Upper lobe of right lung (tissue), 1 donor: ENCODE measurements at places on chromosomes 2 and 18.

- DNase-seq = no peak
Observed at GRCh38 chr2:16678964-16679363, 13.3 kb upstream of the CYRIA start.

DNA sequence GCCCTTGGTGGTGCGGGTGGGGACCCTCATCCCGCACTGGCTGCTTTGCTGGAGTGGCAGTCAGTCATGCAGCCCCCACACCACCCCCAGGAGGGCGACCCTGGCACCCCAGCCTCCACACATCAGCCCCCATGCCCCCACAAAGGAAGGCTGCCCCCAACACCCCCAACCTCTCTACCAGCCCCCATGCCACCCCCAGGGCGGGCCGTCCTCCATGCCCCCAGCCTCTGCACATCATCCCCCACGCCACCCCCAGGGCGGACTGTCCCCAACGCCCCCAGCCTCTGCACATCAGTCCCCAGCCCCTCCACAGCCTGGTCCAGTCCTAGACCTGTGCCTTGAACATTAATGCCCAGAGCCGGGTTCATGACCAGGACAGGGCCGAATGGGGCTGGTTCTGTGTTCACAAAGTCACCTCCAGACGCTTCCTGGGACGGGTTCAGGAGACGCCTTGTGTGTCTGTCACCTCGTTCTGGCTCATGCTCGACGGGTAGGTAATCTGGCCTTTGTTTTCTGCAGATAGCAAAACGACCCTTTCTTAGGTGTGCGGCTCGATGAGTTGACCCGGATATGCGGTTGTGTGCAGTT lies 18.4 kb downstream of the D2HGDH start:
- no peak for DNase-seq

DNA sequence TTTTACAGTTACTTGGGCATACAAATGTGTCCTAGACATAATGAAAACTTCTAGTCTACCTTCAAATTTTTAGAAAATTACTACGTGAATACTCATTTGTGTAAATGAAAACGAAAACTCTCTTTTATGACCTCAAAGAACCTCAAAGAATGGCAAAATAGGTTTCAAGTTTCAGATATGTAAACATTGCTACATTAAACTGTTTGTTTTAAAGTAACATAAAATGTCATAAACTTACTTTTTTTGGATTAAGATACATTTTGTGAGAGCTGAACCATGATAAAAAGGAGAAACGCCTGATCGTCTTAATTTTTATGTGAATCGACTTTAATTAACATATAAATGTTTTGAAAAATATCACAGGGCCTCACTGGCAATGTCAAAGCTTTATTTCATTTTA lies 91.4 kb downstream of the PPP1R1C start:
- no peak for DNase-seq

DNA sequence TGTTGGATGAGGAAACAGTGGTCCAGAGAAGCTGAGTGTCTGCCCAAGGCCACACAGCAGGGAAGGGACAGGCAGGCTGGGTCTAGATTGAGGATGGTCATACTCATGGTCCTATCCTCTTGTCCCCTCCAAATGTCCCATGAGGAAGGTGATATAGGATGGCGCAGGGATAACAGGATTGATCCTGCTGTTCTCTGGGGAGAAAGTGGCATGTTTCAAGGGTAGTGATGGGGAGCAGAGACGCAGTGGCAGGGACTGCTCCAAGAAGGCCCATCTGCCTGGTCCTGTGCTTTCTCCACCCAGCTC lies 24.6 kb downstream of the HS1BP3 start:
- no peak for DNase-seq

- DNase-seq = peak; percentile 31
Observed at GRCh38 chr2:238305965-238306671, 14.2 kb upstream of the TRAF3IP1 start.

DNA sequence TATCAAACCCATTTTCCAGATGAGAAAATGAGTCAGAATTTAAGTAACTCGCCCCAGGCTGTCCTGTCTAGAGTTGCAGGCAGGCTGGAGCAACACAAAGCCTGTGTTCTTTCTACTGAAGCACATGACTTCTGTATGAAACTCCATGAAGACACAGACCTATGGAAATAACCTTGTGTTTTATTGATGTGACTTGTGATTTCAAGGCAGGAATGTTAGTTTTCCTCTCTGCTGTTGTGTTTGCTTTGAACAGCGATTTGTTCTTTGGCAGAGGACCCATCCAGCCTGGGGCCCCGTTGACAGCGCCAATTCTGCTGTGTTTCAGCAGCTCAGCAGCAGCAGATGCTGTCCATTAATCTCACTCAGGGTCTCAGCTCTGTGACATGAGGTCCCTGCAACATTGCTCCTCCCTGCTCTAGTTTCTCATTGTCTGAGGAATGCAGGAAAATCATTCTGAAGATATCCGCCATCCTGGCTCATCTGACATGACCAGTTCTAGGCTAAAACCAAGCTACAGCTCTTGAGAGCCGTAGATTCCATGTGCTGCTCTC lies 344.3 kb upstream of the RAB12 start:
- no peak for DNase-seq

DNA sequence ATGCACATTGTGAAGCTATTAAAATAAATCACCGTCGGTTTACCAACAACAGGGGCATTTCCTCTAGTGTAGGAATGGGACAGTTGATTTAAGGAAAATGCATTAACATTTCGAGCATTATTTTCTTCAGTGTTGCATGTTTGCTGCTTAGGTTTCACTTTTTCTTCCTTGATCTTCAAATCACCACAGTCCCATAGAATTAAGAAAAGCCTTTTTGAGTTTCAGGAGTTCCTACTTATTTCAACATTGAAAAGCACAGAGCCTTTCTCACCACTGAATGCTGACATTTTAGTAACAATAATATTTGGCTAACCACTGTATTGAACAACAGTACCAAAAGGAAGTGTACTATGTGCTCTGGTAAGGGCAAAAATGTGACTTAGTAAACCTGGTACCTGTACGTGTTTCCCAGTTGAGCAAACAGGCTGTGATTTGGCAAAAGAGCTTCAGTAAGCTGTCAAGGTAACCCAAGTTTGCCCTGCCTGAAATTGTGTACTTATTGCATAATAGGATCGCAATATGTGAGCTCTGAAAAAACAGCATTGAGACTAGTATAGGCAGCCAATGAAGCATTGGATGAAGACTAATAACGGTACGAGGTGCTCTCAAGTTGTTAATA lies 2.2 kb downstream of the LRRTM4 start:
- no peak for DNase-seq

GRCh38 chr2:240136671-240137292 lies 677 bp upstream of the COPS9 start:
- DNase-seq = no peak

DNA sequence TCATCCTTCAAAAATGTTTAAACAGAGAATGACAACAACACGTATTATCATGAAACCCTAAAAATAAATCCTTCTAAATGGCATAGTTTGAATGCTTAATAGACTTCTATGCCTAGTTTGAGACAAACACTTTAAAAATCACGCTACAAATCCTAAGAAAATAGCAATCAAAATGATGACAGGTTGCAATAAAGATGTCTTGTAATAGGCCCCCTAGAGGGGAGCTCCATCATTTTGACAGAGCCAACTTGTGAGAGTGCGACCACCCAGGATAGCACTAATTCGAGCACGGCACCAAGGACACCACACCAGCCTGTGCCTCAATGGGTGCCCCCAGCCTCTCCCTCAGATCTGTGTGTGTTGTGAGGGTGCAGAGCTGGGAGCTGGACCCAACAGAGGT lies 241.3 kb upstream of the PXDN start:
- DNase-seq = no peak
